ENCODE measurements at places on chromosomes 11 and 22.

DNA sequence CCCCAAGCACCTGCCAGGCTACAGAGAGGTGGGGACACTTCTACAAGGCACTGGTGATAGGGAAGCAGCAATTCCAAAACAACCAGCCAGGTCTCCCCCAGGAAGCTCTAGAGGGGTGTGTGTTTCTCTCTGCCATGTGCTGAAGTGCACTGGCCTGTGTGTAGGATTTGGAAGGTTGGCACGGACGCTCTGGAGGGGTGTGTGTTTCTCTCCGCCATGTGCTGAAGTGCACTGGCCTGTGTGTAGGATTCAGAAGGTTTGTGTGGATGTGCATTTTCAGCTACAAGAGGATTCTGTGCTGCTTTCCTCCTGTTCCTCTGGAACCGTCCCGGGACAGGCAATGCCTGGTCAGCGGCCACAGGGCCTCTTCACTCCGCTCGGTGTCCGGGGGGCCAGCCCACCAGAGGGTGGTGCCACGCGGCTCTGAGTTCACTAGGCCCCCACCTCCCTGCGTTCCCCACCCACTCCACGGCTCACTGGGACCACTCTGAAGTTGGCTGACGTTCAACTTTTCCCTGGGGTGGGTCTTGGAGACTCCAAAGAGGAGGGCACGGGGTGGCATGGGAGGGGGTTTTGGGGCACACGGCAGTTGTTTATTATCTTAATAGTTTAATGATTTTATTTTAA, 552.8 kb downstream of the BRD1 start:
- no peak for DNase-seq

DNA sequence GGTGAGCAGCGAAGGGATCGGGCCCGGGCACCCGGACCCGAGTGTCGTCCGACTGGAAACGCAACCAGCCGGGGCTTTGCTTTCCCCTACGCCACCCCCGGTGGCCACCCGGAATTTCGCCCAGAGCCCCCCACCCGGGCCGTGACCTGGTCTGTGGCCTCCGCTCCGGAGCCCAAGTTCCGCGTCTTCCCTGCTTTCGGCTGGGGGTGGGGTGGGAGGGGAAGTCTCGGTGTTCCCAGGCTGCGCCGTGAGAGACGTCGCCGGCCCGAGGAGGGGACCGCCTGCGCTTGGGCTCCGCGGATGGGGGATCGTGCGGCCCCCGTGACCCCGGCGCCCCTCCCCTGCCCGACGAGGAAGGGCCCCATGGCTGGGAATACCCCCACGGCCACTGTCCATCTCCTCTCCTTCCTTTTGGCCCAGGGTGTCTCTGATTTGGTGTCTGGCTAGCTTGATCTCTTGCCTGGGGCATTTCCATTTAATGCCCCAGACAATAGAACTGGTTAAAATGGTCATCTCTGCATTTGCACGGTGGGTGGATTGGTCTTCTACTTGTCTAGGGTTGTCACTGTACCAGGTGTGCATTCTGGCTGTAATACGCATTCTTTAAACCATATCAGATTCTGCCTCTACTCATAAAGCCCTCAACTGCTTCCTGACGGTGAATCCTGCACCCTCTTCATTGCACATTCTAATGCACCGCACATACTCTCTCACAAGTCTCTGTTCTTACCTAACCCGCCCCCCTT, 789 bp downstream of the SIK2 start:
- no peak for DNase-seq

- DNase-seq = no peak
Observed at GRCh38 chr22:18983120-18983651, 47.1 kb upstream of the PRODH start.

GRCh38 chr22:43391306-43391705, 20.5 kb upstream of the MPPED1 start:
- DNase-seq = no peak

- no peak for DNase-seq
Observed at GRCh38 chr11:94785509-94785908, 17.4 kb downstream of the AMOTL1 start.

DNA sequence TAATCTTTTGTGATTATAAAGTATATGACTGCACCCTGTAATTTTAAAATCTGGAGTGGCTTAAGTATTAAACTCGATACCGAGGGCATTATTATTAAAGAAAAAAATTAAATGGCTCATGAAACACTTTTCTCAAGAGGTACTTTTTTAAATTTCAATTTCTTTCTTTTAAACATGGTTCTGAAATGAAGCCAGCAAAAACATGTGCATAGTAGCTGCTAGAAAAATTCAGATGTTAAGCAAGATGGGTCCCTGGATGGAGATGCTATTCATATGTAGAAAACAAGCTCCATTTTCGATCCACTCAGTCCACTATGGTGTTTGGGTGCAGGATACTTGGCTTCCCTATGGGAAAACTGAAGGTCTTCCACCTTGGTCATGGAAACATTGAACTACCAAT, 189.5 kb downstream of the PGR start:
- DNase-seq = no peak

GRCh38 chr22:38696606-38697424, 3.9 kb downstream of the JOSD1 start:
- no peak for DNase-seq

DNA sequence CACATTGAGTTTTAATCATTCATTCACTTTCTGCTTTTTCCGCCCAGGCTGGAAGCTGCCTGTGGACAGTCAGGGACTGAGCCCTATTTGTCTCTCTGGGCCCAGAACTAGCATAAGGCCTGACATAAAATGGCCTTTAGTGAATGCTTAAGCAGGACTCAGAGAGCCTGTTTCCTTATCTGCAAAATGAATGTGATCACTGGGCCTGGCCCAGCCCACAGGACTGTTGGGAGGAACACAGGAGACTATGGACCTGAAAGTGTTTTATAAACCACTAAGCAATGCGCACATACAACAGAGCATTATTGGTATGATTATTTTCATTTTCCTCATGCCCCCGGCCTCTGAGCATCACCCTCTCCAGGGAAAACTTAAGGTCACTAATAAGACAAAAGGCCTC, 3.9 kb upstream of the MYH9 start:
- DNase-seq = no peak

DNA sequence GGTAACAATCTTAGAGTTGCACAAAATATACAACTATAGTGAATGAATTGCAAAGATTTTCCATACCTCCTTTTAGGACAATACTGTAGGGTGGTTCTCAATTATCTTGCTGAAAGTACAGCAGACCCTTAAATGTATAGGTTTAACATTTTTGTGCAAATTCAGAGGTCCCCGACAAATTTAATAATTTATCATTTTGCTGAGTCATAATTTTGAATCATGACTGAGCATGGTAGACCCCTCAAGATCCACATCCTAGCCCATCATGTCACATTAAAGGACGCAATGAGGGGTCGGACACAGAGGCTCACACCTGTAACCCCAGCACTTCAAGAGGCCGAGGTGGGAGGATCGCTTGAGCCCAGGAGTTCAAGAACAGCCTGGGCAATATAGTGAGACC, 43.5 kb downstream of the OSBP start:
- DNase-seq = no peak

DNA sequence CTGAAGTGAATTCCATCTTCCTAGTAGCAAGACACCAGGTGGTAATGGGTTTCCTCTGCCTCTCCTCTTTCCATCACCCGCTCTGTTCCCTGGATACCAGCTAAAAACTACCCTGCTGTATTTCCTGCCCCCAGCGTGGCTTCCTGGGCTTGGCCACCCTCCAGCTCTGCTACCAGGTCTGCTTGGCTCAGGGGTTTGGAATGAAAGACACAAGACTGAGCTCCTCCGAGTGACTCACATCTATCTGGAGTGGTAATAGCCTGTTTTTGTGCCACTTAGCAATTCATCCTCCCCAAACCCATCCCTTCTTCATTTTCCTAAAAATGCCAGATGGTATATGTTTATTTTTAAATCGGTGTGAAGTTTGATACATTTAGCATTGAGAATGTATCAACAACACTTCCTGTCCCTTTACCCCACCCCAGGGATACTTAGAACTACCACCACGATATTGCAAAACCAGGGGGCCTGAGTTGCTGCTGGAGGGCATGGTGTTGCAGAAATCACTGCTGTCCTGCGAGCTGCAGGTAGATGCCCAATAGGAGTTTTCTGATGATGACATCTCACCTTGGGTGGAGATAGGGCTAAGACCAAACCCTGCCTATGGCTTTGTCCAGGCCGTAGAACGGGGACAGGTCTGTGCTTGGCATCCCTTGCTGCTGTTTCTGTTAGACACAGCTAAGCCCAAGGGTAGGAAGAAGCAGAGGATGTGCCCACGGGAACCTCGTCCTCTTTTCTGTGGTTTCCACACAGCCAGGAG, 7.5 kb upstream of the MICAL3 start:
- DNase-seq = no peak

DNA sequence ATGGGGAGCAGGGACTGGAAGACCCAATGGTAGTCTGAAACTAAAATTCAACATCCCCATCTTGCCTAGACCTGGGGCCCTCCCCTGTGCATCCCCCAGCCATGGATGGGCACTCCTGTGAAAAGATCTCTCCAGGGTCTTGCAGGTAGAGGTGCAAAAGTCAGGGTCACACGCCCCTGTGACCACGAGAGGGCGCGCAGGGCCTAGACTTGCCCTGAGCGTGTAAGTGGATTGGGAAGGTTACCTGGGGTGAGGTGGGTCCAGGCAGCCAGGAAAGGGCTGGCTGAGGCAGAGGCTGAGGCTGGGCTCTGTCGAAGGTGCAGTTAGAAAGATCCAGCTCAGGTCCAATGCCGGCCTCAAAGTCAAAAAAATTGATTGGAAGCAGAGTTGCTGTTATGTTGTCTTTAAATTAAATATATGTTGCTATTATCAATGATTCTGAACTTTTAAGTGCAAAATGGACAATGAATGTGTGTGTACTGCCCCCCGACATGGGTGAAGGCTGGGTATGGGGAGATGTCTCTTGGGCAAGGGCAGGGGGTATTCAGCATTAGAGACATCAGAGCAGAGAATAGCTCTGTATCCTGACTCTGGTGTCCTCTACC, 4.8 kb upstream of the POU2F3 start:
- DNase-seq = peak; percentile 47

DNA sequence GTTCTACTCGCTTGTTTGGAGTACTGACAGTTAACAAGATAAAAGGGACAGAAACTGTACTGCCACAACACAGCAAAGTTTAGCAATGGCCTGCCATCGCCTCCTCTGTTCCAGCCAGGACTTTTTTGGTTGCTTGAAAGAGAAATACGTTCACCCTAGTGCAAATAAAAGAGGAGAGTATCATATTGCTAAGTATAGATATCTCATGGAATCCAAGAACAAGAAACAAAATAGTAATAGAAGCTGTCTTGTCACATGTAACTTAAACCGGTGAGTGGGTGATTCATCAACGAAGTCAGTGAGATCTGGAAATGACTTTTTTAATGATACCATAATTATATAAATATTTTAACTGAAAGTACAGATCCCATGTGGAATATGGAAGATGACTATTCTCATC, 35.4 kb downstream of the SLC1A2 start:
- DNase-seq = no peak

DNA sequence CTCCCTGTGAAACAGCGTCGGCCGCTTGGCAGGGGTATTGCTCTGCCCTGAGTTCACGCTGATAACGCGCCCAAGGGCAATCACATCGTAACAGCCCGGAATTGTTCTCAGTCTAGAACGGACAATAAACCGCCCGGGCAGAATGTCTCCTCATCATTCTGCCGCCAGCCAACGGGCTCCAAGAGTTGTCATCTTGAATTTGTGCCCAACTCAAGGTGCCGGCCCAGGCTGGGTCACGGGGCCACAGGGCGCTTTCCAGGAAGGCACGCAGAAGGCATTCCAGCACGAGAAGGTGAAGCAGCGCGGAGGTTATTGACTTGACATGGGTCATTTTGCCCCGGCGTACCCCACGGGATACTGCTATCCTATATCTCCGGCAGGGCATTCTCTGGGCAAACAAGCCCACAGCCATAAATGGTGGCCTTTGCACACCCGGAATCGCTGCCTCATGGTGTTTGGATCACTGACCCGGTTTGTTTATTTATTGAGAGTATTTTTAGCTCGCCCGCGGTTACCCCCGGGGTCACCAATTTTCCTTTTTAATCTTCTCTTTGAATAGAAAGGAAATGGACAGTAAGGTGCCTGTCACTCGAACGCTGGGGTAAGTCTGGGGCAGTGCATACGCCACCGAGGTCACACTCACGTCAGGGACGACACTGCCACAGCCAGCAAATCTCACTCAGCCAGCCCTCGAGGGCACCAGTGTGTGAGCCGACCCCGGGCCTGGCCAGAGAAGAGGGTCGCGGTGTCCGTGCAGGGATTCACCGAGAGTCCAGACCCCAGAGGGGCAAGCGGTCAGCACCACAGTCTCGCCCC, 72.4 kb upstream of the FGF3 start:
- no peak for DNase-seq

- no peak for DNase-seq
Observed at GRCh38 chr11:12274056-12274455, 103.3 kb upstream of the PARVA start.

DNA sequence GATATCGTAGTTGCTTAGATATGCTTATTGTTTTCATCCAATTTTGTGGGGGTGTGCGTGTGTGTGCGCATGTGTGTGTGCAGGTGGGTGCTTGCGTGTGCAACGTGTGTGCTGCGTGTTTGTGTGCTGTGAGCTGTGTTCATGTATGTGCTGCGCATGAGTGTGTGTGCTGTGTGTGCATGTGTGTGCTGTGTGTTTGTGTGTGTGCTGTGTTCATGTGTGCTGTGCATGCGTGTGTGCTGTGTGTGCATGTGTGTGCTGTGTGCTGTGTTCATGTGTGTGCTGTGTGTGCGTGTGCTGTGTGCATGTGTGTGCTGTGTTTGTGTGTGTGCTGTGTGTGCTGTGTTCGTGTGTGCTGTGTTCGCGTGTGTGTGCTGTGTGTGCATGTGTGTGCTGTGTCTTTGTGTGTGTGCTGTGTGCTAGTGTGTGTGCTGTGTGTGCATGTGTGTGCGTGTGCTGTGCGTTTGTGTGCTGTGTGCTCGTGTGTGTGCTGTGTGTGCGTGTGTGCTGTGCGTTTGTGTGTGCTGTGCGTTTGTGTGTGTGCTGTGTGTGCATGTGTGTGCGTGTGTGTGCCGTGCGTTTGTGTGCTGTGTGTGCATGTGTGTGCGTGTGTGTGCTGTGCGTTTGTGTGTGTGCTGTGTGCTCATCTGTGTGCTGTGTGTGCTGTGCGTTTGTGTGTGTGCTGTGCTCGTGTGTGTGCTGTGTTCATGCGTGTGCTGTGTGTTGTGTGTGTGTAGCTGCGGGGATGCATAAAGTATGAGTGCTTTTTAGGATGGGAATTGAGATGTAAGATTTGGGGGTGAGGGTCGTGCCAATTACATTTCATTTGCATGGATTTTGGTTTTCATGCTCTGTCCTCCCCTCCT, 7.6 kb downstream of the IGF2 start:
- no peak for DNase-seq

DNA sequence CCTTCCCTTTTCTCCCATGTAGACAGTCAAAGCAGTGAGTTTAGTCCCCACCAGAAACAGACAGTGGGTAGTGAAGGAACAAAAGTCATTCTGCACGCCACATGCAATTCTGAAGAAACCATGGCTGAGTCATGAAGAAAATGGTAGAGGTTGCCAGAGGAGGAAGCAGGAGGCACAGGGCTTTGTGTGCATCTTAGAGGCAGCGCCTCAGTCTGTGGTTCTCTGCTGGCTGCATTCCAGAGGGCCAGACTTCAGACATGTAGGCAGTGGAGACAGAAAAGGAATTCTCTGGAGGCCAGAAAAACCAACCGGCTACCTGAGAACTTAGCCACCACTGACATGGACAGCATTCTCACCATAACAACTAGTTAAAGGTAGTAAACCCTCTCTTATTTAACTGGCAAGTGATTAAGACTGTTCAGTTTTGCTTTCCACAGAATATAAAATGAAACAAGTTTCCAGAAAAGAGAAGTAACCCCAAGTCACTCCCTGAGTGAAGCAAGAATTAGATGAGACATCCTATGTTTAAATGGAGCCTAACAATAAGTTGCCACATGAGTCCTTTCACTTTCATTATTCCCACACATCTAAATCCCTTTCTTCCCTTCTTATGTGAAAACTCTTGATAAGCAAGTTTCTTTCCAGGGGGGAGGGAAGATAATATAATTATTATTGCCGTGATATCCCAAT, 556.1 kb downstream of the SOX6 start:
- no peak for DNase-seq

Measured in activated CD8-positive, alpha-beta memory T cell treated with anti-CD3 and anti-CD28 coated beads for 48 hours (primary cell).